Neural crest cell (in vitro differentiated cells): ENCODE measurements at places on chromosomes 3 and 15. TPM values are rescaled to one million over a fixed set of nuclear protein-coding genes. Genes with fewer than 3 reads are reported as not detected.

DNA sequence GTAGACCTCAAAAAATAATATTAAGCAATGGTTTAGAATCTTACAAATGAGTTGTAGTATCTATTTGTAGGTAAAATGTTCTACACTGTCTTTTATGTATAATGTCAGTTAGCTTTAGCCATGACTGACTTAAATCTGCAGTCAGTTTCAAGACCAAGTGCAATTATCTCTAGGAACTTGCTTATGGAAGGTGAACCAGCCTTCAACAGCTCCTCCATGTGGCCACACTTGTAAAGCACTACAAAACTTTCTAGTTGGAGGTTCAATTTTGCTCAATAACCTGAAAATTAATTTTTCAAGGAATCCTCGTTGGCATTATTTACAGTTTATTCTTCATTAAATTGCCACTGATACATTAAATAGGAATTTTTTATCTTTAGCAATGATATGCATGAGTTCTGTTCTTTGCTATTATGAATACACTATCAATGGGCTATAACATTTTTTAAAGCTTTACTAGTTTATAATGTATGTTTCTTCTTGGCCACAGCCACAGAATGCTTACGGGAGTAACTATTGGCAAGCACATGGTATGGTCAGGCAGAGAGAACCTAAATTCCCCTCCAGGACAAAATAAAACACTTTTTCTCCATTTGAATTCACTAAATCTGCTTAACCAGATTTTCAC lies 315.3 kb upstream of the UBE2E2 start:
- DNase-seq, result no peak

GRCh38 chr15:45630917-45631691 lies 3.7 kb upstream of the SQOR start:
- no peak for DNase-seq

- DNase-seq, result no peak
Observed at GRCh38 chr15:54519577-54519976, 541.3 kb downstream of the UNC13C start.

DNA sequence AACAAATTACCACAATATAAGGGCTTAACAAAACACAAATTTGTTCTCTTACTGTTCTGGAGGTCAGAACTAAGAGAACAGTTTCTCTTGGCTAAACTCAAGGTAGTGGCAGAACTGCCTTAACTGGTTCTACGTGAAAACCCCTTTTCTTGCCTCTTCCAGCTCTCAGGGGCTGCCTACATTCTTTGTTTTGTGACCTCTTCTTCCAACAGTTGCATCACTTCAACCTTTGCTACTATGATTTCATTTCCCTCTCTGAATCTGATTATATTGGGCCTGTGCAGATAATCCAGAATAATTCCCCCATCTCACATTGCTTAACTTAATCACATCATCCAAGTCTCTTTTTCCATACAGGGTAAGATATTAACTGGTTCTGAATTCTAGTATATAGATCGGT lies 624.6 kb downstream of the ZPLD1 start:
- DNase-seq, result no peak

GRCh38 chr3:165502707-165503106 lies 306.5 kb upstream of the SLITRK3 start:
- DNase-seq, result no peak

DNA sequence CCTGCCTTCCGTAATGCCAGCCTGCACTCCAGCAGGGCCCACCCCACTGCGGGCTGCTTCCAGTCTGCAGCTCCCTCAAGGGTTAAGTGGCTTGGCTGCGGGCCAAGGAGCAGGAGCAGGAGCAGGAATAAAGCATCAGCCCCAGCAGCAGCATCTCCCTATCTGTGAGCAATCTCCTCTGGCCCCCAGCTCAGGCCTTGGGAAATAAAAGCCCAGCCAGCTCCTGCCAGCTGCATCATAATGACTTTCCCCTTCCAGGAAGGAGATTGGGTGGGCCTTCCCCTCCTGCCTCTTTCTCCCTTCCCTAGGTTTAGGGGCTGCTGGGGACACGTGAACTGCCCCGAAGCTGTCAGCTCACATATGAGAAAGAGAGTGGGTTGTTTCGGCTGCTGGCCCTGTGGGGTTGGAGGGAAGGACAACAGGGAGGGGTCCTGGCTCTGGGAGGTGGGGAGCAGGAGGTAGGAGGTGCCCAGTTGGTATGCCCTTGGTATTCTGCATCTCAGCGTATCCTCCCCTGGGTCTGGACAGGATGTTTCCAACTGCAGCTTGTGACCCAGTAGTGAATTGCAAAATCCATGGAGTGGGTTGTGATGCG lies 34.6 kb upstream of the FGD5 start:
- DNase-seq, result no peak

DNA sequence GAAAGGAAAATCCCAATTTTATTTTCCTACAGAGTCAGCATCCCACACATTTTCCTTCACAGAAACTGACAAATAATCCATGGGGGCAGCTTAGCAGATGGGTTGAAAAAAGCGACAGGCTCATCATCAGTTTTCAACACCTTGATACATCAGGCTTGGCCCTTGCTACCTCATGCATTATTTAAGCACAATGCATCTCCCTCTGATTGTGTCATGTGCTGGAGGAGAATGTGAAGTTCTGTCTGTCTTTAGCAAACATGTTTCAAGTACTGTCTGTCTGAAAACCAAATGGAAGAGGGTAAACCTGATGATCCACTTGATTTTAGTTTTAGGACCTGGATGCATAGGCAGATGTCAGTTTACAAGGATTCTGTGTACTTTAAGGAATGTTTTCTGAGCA lies 128.6 kb upstream of the ADAMTS9 start:
- no peak for DNase-seq

Gene LRRC31
- not detected in 2 replicates for total RNA-seq

GRCh38 chr15:66947471-66947870 lies 117.9 kb upstream of the SMAD3 start:
- DNase-seq, result no peak
